ENCODE measurements at places on chromosomes 2 and 18. TPM values are rescaled to one million over a fixed set of nuclear protein-coding genes. Genes with fewer than 3 reads are reported as not detected.

Gene HDAC4
- 28.3 TPM for total RNA-seq

Gene NT5DC4
- not detected for total RNA-seq

Gene MBOAT2
- total RNA-seq: 18.1 TPM

Gene DPYSL5
- total RNA-seq: not detected

Gene EPC2
- total RNA-seq: 22.4 TPM

Gene OSR1
- 117 TPM for total RNA-seq

Gene CPO
- not detected for total RNA-seq

Gene METTL5
- total RNA-seq: 76.6 TPM

GRCh38 chr18:75170916-75171315 lies 38.0 kb downstream of the PTGR3 start:
- DNase-seq: no peak

GRCh38 chr18:74946646-74947375 lies 262.1 kb downstream of the PTGR3 start:
- DNase-seq: no peak

GRCh38 chr2:37013315-37013641 lies 46.9 kb upstream of the STRN start:
- DNase-seq: no peak

GRCh38 chr18:2337552-2338141 lies 233.7 kb downstream of the METTL4 start:
- no peak for DNase-seq

- DNase-seq: no peak
These were observed 209.6 kb downstream of the CYP26B1 start for GRCh38 chr2:71938108-71938507.

- DNase-seq: no peak
These were observed 107.7 kb downstream of the SCG2 start for GRCh38 chr2:223494496-223494895.

DNA sequence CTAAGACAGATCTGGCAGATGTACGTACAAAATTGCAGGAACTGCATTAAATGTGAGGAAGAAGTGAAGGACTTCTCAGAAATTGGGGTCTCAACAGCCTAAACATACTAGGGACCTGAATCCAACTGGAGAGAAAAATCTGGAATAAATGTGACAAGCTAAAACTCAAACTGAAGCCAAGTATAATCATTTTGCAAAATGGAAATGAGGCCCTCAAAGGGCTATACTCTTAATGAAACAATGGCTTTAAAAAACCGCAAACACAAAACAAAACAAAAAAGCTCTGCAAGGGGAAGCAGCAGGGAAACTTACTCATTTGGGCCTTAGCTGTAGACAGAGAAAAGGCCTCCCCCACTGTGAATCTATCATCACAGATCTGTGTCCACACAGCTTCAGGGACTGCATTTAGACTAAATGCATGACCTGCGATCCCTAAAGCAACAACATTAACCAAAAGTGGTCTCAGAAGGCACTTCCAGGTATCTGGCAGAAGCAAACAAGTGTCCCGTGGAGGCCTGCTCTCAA lies 63.2 kb downstream of the CCBE1 start:
- DNase-seq: no peak

- no peak for DNase-seq
These were observed 348.1 kb downstream of the GALR1 start for GRCh38 chr18:77597726-77598125.

GRCh38 chr2:121178730-121179129 lies 106.3 kb downstream of the TFCP2L1 start:
- no peak for DNase-seq
